ENCODE measurements at places on chromosomes 5 and 9.

- no peak for DNase-seq
Observed at GRCh38 chr9:87545858-87546257, 48.2 kb downstream of the DAPK1 start.

- DNase-seq = peak; percentile 24
Observed at GRCh38 chr5:137498301-137498735, 808 bp downstream of the SPOCK1 start.

DNA sequence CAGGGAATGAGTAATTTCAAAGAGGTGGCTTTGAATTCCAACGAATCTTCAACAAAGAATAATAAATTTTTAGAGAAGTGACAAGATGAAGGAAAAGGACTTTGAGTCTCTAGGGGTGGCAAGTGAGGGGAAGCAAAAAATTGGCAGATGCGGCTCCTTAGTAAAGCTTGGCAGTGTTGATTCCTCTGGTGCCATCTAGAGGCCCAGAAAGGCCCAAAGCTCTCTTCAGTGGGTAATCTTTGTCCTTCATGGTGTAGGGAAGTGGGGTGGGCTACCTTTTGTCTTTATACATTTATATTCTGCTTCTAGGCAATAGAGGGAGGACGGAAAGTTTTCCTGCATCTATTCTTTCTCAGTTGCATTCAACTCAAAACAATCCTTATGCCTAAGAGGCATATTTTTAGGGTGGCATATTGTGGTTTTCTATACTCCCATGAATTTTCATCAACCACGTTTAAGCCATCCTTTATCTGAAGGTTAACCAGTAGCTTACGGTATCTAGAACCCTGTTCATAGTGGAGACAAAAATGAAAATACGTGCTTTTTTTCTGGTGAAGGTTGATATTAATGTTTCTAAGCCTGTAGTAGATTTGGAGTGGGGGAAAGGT, 17.5 kb upstream of the ROPN1L start:
- no peak for DNase-seq

- no peak for DNase-seq
Observed at GRCh38 chr5:35182910-35183535, 47.3 kb downstream of the PRLR start.

- DNase-seq = peak; percentile 79
Observed at GRCh38 chr5:14153932-14154731, 11.0 kb downstream of the TRIO start.

- peak; percentile 86 for DNase-seq
Observed at GRCh38 chr9:121727295-121728020, 76.0 kb downstream of the DAB2IP start.

- DNase-seq = no peak
Observed at GRCh38 chr9:20441711-20442423, 180.4 kb downstream of the MLLT3 start.

DNA sequence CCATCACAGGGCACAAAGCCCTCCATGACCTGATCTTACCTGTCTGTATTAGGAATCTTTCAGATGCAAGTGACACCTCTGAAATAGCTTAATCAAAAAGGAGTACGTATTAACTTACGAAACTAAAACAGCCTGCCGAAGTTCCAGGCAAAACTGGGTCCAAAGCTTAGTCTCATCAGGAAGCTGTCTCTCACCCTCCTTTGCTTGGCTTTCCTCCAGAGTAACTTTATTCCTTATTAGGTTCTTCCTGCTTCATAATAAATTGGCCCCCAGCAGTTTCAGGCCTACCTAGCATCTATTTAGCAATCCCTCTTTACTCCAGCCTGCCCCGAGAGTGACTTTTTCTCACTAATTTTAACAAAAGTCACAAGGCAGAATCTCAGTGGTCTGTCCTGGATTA, 58.4 kb upstream of the STK32A start:
- DNase-seq = no peak

DNA sequence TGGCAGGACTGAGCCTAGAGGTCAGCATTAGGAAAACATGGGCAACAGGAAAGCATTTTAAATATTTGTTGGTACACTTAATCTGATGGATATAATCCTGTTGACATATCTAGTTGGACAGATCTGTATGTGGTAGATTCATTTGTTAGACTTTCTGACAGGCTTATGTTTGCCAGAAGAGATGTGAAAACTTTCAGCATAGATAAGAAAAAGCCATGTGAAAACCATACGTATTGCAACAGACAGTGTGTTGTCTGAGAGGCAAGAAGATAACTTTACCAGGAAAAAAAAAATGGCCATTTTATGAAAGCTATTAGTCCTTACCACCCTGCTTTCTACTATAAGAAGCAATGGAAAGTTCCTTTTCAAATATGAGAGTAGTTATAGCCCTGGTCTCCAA, 1902.2 kb upstream of the C9orf72 start:
- no peak for DNase-seq

DNA sequence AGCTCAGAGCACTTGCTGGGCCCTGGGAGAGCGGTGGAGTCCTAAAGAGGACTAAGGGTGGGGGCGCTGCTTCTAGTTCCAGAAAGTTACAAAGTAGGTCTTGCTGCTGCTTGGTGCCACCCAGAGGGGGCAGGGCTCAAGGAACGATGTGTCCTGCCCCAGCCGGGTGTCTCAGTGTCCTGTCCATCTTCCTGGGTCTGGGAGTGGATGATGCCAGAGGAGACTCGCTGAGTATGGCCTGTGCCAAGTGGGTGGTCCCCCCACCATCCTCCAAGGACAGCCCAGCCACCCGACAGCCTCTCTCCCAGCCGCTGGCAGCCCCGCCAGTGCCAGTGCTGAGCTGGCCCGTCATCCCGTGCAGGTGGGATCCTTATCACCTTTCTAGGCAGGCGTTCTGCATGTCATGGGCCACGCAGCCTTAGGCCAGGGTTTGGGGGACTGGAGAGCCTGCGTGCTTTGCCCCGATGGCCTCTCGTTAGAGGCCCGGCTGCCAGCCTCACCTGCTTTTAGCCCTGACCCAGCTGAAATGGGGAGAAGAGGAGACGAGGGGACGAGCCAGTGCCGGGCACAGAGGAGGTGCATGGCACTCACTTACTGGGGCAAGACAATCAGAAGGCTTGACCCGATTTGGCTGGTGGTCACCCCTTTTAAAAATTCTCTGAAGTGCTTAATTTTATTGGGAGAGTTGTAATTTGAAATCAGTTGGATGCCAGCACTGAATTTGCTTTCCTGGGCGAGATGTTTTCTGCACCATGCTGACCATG, 5.6 kb downstream of the WNK2 start:
- DNase-seq = no peak

GRCh38 chr9:130034570-130034969, 8.4 kb downstream of the FNBP1 start:
- DNase-seq = no peak

GRCh38 chr5:103364074-103364473, 105.5 kb downstream of the MACIR start:
- no peak for DNase-seq

GRCh38 chr5:172054611-172055153, 48.2 kb upstream of the FBXW11 start:
- DNase-seq = no peak

DNA sequence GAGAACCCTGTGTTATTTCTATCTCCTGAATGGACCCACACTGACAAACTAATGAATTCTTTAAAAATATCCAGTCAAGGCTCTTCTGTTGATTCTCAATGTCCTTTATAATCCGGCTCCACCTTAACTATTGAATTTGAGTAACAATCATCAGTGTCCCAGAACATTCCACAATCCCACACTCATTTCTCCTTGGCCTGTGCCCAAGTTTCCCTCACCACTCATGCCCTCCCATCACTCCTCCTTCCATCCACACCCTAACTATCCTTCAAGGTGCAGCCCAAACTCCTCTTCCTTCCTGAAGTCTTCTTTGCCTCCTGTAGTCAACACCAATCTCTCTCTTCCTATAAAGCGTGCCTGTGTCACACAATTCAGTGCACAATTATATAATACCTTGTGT, 106.1 kb downstream of the NUDT12 start:
- DNase-seq = no peak

DNA sequence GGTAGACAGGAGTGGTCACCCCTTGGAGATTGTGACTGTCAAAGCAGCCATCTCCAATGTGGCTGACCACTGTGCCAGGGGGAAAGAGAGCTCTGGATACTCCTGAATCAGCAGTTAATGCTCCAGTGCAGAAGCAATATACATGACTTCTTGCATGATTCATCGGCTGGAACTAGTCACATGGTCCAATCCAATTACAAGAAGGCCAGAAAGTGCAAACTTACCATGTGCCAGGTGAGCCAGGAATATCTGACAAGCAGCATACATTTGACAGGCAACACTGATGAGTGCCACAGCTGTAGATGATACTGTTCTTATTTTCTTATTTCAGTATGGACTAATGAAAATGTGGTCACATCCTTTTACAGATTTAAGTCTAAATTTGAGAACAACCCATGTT, 440.0 kb upstream of the MPDZ start:
- no peak for DNase-seq

DNA sequence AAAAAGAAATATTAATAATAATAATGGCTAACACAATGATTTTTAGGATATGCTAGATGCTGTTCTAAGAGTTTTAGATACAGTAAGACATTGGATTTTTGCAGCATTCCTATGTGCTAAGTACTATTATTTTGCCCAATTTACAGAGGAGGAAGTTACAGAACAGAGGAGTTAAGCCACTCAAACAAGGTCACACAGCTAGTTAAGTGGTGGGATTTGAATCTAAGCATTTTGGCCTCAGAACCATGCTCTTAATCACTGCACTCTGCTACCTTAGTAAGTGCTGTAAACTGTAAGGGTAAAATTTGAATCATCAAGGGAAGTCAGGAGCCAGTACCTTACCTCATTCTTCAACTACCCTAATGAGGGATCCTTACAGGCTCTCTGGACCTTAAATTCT, 25.4 kb downstream of the RPS23 start:
- no peak for DNase-seq

DNA sequence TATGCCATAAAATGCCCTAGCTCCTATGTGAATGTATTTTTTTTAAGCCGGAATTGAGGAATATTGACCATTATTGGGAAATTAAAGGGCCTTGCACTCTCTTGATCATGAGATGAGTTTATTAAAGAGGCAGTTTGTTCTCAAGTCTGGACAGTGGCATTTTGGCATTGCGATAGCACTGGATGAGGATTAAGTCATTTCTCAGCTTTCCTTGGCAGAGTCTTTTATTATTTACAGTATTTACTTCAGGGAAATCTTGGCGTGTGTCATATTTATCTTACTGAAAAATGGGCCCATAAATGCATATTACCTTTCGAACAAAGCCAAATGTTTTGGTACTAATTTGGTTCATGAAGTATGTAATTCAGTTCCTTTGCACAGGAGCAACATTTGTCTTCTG, 194.4 kb downstream of the EBF1 start:
- DNase-seq = no peak

- DNase-seq = no peak
Observed at GRCh38 chr9:134293031-134293521, 33.2 kb upstream of the RXRA start.

DNA sequence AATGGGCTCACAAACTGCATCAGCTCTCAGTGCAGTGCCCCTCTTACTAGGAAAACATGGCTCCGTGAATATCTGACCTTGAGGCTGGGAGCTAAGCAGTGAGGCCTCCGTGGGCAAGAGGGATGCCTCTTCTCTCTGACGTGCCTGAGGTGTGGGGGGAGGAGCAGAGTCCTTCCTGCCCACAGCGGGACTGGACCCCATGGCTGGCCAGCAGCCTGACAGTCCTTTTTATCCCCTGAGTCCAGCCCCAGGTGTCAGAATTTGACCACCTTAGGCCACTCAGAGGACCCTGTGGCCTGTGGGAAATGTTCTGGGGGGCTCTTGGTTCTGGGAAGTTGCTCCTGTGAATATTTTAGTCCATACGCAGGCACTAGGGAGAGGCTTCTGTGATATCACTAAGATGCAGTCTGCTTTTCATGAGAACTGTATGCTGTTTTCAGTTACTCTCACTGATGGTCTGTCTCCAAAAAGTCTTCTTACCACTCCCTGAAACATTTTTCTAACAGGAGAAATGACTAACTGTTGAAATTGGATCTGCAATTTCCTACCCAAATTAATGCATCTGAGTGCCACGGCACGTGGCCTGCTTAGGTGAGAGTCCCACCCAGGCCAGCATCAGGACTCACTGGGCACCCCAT, 23.4 kb downstream of the ANGPTL2 start:
- DNase-seq = no peak

DNA sequence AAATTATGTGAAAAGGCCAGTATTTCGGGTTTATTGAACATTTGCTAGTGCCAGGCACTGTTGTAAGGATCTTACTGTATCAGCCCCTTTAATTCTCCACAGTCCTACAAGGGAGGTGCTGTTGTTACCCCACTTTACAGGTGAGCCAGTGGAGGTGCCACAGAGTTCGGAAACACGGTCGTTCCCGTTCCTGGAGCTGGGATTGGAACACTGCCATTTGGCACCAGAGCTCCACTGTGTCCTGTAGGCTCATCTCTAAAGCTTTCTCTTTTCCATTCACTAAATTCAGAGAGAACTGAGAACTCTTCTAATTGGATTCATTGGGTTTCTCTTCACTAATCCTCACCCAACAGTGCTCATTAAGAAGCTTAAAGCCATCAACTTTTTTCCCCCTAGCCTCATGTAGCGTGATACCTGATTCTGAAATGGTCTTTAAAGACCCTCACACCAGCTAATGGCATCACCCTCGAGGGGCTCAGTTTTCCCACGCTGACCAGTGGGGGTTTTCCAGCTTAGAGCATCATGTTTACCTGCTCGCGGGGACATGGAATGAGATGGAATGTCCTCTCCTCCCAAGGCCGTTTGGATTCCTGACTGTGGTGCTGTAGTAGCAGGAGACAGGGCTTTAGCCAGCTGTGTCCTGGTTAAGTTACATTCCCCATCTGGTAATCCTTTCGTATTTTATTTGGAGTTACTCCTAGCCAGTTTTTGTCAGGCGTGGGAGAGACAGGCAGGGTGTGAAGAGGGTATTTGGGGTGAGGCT, 5.8 kb downstream of the ERGIC1 start:
- DNase-seq = no peak

GRCh38 chr9:129773262-129774048, 20.6 kb upstream of the PTGES start:
- no peak for DNase-seq

- no peak for DNase-seq
Observed at GRCh38 chr9:92206488-92206887, 87.0 kb downstream of the IARS1 start.

DNA sequence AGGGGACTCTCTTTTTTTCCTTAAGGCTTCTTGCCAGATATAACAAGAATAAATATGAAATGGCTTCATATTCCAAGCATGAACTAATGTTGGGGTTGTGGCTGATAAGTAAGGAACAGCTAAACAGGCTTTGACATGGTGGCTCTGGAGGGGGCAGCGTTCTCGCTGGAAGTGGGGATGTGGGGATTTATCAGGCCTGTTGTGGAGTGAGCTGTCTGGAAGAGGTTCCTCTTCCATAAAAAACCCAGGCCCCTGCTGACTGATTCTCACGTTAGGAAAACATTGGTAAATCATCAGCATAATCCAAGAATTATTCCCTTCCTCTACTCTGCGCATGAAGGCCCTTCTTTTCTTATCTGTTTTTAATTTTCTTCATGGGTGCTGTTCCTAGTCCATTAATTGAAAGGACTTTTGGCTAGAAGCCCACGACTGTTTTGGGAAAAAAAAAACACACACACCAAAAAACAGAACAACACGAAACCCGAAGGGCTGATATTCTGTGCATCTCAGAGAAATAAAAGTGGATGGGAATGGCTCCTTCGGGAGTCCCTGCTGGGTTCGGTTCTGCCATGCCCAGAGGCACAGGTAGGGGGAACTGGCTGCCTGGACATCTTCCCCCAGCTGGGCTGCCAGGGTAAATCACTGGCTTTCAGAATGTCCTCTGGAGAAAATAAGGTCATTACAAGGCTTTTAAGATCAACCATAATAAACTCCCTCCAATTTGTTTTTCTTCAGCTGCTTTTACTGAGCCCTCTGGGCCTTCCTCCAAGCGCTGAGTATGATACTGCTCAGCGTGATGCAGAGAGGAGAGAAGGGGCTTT, 297.0 kb downstream of the SLIT3 start:
- peak; percentile 48 for DNase-seq

- no peak for DNase-seq
Observed at GRCh38 chr9:18327121-18327520, 146.8 kb upstream of the ADAMTSL1 start.

Data from uterus (tissue), 4 donors.